A549 treated with CpdA at 1 μM for 4 hours (cell line): ENCODE measurements at places on chromosomes 4 and X. TPM values are rescaled to one million over a fixed set of nuclear protein-coding genes. Genes with fewer than 3 reads are reported as not detected.

TMEM154 gene
- 0.05 to 0.13 TPM (median 0.09 TPM) in 4 of 5 replicates, not detected in the other for total RNA-seq

RRH gene
- 0.06 to 0.08 TPM in 2 of 5 replicates, not detected in the others for total RNA-seq

TCEAL3 gene
- 13.5 to 20.6 TPM (median 19.0 TPM) in 5 replicates for total RNA-seq

RAB9B gene
- 0.05 TPM in 3 of 5 replicates, not detected in the others for total RNA-seq

IRS4 gene
- total RNA-seq, result not detected in 5 replicates

HSFX3 gene
- total RNA-seq, result not detected in 5 replicates

CXCL11 gene
- 0.23 to 0.42 TPM (median 0.29 TPM) in 5 replicates for total RNA-seq

PRDM8 gene
- total RNA-seq, result 0.22 to 0.60 TPM (median 0.33 TPM) in 5 replicates

SLIT2 gene
- 0.03 to 0.14 TPM (median 0.05 TPM) in 4 of 5 replicates, not detected in the other for total RNA-seq

MSX1 gene
- total RNA-seq, result 8.0 to 12.9 TPM (median 11.8 TPM) in 5 replicates

DNAAF6 gene
- total RNA-seq, result not detected in 5 replicates

GUCY1A1 gene
- total RNA-seq, result not detected in 5 replicates

TRIML2 gene
- total RNA-seq, result 57.1 to 89.8 TPM (median 73.7 TPM) in 5 replicates

OPN1LW gene
- not detected in 5 replicates for total RNA-seq

MAGEA8 gene
- total RNA-seq, result not detected in 5 replicates

CENPVL1 gene
- not detected in 5 replicates for total RNA-seq

VGLL1 gene
- total RNA-seq, result not detected in 5 replicates

CXCL1 gene
- total RNA-seq, result 11.7 to 16.3 TPM (median 14.8 TPM) in 5 replicates

NLGN3 gene
- total RNA-seq, result 0.86 to 1.4 TPM (median 1.0 TPM) in 5 replicates

ABCG2 gene
- 20.6 to 24.1 TPM (median 21.2 TPM) in 5 replicates for total RNA-seq

HPSE gene
- 1.1 to 1.6 TPM (median 1.3 TPM) in 5 replicates for total RNA-seq

SMIM10L2A gene
- total RNA-seq, result 0.10 to 0.30 TPM (median 0.17 TPM) in 5 replicates

FAM47B gene
- total RNA-seq, result not detected in 5 replicates

P2RY10 gene
- total RNA-seq, result not detected in 5 replicates

FAM47A gene
- not detected in 5 replicates for total RNA-seq

USP9X gene
- total RNA-seq, result 25.1 to 38.5 TPM (median 28.9 TPM) in 5 replicates

XPNPEP2 gene
- total RNA-seq, result not detected in 5 replicates

RNF128 gene
- total RNA-seq, result 0.05 to 0.07 TPM (median 0.06 TPM) in 3 of 5 replicates, not detected in the others

SH2D1A gene
- not detected in 5 replicates for total RNA-seq

ZC4H2 gene
- total RNA-seq, result 1.5 to 2.5 TPM (median 2.1 TPM) in 5 replicates

CASP3 gene
- 19.5 to 33.4 TPM (median 22.2 TPM) in 5 replicates for total RNA-seq

IDS gene
- total RNA-seq, result 99.6 to 116 TPM (median 110 TPM) in 5 replicates

YIPF6 gene
- total RNA-seq, result 27.7 to 34.2 TPM (median 30.1 TPM) in 5 replicates

LNX1 gene
- 0.07 to 0.09 TPM (median 0.07 TPM) in 3 of 5 replicates, not detected in the others for total RNA-seq

FAAH2 gene
- total RNA-seq, result 0.07 to 0.23 TPM (median 0.12 TPM) in 3 of 5 replicates, not detected in the others

ZXDA gene
- total RNA-seq, result 1.1 to 1.7 TPM (median 1.4 TPM) in 5 replicates

L1CAM gene
- 19.6 to 26.8 TPM (median 21.1 TPM) in 5 replicates for total RNA-seq

POF1B gene
- total RNA-seq, result 2.2 to 3.4 TPM (median 2.9 TPM) in 5 replicates

PDLIM3 gene
- 0.13 to 0.31 TPM (median 0.20 TPM) in 4 of 5 replicates, not detected in the other for total RNA-seq
